ENCODE measurements at places on chromosomes 6 and 20.

DNA sequence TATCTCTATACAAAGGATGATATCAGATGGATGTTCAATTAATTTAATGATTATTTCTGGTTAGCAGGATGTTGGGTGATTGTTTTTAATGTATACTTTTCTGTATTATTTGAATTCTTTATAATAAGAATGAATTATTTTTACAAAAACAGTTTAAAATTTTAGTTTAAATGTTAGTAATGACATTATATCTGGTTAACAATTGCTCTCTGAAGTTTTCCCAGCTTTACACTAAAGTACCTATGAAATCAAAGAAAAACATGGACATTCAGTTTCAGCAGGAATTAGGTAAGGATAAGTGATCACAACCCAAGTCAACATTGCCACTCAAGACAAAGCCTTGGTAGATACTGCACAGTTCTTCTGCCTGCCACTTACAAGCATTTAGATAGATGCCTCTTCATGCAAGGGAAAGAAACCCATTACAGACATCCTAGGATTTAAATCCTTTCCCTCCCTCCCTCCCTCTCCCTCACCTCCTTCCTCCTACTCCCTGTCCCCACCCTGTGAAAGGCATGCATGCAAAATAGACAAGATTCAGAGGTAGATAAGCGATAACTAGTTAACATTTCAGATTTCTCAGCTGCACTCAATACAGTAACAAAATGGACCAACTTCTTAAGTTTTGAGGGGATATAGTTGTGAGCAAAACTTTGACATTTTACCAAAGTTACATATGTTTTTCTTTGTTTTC, 143.8 kb downstream of the STXBP5 start:
- no peak for DNase-seq

GRCh38 chr6:85078058-85078457, 313.7 kb upstream of the TBX18 start:
- DNase-seq: peak; percentile 97

DNA sequence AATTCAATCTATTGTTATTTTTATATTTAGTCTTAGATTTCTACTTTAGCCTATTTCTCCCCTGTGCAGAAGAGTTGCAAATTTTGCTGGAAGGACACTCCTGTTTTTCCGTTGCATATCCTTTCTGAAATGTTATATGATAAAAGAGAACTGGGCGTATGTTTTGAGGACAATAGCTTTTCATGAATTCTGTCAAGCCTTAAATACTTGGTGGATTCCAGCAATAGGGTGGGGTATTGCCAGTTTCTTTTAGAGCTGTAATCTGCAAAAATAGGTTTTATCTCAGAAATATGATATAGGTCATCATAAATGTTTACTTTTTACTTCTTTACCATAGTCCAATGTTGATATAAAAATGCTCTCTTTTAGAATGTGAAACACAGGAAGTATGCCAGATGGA, 42.0 kb downstream of the VTA1 start:
- DNase-seq: no peak

DNA sequence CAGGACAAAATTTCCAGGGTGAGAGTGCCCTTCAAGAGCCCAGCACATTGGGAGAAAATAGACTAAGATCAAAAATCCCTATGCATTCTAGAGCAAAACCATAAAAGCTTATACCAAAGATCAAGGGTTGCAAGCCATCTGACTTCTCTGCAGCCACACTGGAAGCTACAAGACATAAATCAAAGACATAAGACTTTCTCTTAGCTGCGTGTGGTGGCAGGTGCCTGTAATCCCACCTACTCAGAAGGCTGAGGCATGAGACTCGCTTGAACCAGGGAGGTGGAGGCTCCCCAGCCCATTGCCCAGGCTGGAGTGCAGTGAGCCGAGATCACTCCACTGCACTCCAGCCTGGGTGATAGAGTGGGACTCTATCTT, 91.9 kb upstream of the NXT1 start:
- DNase-seq: no peak

DNA sequence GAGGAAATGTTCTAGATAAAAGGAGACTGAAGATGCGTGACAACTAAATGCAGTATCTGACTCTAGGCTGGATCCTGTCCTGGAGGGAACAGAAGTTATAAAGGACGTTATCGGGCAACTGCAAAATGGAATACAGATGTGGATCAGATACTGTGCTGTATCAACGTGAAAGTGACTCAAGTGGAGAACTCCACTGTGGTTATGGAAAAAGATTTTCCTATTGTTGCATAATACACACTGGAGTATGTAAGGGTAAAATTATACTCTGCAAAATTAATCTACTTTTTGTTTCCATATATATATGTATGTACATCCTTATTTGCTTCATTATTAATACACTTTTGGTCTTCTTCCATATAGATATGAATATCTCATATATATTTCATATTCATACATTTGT, 654.0 kb downstream of the QKI start:
- DNase-seq: peak; percentile 21
